Stimulated activated CD4-positive, alpha-beta T cell treated with anti-CD3 and anti-CD28 coated beads, TNF-alpha, amount 100 ng/mL, for 1 hour (primary cell): ENCODE measurements at places on chromosomes 16 and 17.

GRCh38 chr16:20948444-20948843 is 47.9 kb downstream of the LYRM1 start:
- no peak for DNase-seq

DNA sequence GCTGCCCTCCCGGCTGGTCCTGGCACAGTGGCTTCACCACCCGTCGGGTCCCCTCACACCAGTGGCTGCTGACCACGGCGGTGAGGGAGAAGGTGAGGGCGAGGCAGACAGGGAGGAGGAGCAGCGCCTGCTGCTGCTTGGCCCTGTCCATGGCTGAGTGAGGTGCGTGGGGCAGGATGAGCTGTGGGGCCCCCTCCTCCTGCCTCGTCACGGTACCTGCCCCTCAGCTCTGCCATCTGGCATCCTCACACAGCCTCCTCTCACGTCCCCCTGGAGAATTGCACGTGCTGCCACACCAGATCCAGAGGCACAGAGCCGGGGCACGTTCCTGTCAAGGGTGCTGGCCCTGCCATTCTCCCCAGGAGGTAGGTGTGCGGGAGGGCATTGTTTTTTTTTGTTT is at the start of gene GSG1L2:
TSS of gene GSG1L2 (minus strand) at position 159 of the 400 bp plus-strand sequence. CDS start at position 151, 8 bp downstream.
- no peak for DNase-seq

- DNase-seq = no peak
Observed at GRCh38 chr17:68029512-68030215, 5.9 kb upstream of the KPNA2 start.

- no peak for DNase-seq
Observed at GRCh38 chr16:2482249-2482648, 7.3 kb downstream of the TBC1D24 start.

- DNase-seq = no peak
Observed at GRCh38 chr17:10249271-10250010, 51.0 kb upstream of the GAS7 start.

GRCh38 chr17:69578385-69578936 is 164.0 kb downstream of the MAP2K6 start:
- DNase-seq = no peak

- DNase-seq = no peak
Observed at GRCh38 chr17:17682737-17683680, 1.8 kb downstream of the RAI1 start.

DNA sequence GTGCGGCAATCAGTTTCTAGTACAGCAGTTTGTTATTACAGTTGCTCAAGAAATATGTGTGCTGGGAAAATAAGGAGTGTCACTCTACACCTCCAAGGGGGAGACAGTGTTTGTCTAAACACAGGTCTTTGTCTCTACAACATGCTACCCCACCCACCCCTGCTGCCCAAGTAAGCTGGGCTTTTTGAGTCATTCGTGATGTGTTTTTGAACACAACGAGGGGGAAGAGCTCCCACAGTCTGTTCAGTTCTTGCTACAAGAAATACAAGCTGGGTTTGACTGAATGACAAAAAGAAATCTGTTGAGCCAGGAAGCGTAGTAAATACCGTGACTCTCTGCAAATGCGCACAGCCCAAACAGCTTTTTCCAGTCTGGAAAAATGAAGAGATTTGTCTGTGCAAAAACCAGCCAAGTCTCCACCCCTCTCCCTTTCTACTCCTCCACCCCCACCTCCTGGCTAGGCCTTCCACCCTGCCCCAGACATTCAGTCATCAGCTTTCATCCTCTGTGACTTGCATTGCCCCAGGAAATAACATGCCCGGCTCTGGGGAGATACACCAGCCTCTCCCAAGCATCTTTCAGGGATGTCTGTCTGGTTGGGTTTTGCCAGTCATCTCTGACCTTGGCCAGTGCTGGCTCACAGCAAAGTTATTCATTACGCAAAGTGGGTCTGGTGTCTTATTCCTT is 25.7 kb downstream of the CHD9 start:
- no peak for DNase-seq

GRCh38 chr17:49913226-49914095 is 55.5 kb upstream of the DLX4 start:
- DNase-seq = no peak

- DNase-seq = no peak
Observed at GRCh38 chr16:63461248-63461841, 1425.1 kb upstream of the CDH8 start.

- no peak for DNase-seq
Observed at GRCh38 chr16:49399594-49400364, 26.2 kb downstream of the C16orf78 start.

- DNase-seq = no peak
Observed at GRCh38 chr17:60676758-60677307, 818 bp upstream of the BCAS3 start.
